Tibial nerve (tissue), 4 donors: ENCODE measurements at places on chromosomes 3 and 15. TPM values are rescaled to one million over a fixed set of nuclear protein-coding genes. Genes with fewer than 3 reads are reported as not detected.

GRCh38 chr3:57331078-57331610, 38.7 kb upstream of the ASB14 start:
- no peaks in the 10 kb centered on the region for H3K27me3 ChIP-seq
- no peak for DNase-seq
- H3K27ac ChIP-seq: no peak overlapping the region
- no peaks in the 10 kb centered on the region for H3K4me1 ChIP-seq

DNA sequence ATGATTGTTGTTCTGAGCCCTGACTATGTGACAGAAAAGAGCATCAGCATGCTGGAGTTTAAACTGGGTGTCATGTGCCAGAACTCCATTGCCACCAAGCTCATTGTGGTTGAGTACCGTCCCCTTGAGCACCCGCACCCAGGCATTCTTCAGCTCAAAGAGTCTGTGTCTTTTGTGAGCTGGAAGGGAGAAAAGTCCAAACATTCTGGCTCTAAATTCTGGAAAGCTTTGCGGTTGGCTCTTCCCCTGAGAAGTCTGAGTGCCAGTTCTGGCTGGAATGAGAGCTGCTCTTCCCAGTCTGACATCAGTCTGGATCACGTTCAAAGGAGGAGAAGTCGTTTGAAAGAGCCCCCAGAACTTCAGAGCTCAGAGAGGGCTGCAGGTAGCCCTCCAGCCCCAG, 142.0 kb downstream of the IL1RAP start:
- no peak overlapping the region for H3K27ac ChIP-seq
- DNase-seq: no peak
- H3K27me3 ChIP-seq: no peaks in the 10 kb centered on the region
- H3K4me3 ChIP-seq: no peak overlapping the region
- no peaks in the 10 kb centered on the region for H3K36me3 ChIP-seq

DNA sequence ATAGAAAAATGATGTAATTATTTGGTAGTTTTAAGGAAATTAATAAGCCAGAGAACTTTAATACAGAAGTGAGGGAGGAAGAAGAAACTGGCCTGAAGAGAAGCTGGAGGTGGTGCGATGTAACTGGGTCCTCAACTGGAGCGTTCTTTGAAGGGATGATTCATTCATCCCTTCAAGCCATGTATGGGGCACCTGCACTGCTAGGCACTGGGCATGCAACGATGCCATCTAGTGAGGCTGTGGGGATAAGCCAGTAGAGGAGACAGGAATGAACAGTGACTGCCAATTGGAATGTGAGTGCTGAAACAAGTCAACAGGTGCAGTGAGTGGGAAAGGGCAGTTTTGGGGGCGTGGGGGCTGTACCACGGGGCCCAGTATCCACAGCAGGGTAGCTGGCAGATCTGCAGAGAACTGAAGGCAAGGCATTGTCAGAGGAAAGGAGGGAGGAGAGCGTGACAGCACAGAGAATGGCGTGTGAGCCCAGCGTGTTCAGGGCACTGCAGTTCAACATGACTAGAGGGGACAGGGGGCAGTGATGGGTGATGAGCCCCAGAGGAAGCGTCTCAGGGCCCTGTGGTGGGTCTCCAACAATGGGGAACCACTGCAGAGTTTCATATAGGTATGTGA, 3.8 kb upstream of the KIF23 start:
- no peak overlapping the region for H3K27ac ChIP-seq
- H3K27me3 ChIP-seq: no peaks in the 10 kb centered on the region
- no peak overlapping the region for H3K4me3 ChIP-seq

DNA sequence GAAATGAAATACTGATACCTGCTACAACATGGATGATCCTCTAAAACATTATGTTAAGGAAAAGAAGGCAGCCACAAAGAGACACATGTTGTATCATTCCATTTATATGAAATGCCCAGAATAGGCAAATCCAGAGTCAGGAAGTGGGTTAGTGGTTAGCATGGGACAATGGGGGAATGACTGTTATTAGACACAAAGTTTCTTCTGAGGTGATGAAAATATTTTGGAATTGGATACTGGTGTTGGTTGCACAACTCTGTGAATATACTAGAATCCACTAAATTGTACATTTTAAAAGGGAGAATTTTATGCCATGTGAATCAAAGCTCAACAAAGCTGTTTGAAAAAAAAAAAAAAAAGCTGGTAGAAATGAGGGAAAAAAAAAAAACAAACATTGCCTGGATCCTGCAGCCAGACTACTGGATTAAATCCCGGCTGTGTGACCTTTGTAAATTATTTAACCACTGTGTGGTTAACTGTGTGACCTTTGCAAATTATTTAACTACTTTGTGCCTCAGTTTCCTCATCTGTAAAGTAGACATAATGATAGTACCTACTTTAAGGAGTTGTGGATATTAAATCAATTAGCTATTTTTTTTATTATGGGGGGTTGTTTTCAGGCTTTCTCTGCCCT, 75.6 kb upstream of the PRICKLE2 start:
- no peak for DNase-seq
- H3K36me3 ChIP-seq: no peaks in the 10 kb centered on the region
- no peak overlapping the region for H3K4me3 ChIP-seq
- H3K27me3 ChIP-seq: no peaks in the 10 kb centered on the region
- H3K4me1 ChIP-seq: no peaks in the 10 kb centered on the region

DNA sequence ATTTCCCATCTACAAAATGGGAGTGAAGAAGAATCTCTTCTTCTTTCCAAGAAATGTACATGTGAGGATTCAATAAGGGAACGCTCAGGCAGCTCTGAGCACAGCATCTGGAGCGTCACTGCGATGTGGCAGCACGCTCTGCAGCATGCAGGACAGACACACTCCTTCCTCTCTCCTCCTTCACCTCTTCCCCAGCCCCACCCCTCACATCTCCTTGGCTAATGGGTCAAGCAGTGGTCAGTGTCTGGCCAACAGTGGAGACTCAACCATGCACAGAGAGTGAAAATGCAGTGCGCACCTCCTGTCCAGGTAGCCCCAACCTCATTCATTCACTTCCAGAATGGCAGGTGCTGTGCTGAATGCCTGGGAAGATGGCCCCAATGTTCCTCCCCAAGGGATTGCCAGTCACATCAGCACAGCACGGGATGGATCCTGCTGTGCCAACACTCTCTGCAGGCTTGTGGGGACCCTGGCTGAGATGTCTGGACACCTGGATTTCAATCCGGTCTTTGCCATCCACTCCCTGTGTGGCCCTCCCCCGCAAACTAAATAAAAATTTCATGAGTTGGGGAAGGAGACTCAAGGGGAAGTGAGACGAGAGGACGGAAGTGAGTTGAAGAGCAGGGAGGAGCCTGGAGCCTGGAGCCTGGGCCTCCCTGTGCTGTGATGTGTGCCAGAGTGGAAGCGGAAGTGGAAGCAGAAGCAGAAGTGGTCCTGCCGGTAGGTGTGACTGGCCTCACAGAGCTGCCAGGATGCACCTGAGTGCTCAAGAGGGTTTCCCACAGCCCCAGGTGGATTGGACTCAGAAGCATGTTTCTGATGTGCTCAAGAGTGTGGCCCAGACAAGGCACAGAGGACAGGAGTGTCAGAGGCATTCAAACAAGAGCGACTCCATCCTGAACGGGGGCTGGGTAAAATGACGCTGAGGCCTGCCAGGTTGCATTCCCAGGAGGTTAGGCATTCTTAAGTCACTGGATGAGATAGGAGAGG, 163.9 kb downstream of the SMAD6 start:
- H3K27ac ChIP-seq: no peak overlapping the region
- peak; percentile 3 for DNase-seq
- H3K4me3 ChIP-seq: no peak overlapping the region
- H3K36me3 ChIP-seq: no peaks in the 10 kb centered on the region
- no peaks in the 10 kb centered on the region for H3K4me1 ChIP-seq
- H3K27me3 ChIP-seq: no peaks in the 10 kb centered on the region

DNA sequence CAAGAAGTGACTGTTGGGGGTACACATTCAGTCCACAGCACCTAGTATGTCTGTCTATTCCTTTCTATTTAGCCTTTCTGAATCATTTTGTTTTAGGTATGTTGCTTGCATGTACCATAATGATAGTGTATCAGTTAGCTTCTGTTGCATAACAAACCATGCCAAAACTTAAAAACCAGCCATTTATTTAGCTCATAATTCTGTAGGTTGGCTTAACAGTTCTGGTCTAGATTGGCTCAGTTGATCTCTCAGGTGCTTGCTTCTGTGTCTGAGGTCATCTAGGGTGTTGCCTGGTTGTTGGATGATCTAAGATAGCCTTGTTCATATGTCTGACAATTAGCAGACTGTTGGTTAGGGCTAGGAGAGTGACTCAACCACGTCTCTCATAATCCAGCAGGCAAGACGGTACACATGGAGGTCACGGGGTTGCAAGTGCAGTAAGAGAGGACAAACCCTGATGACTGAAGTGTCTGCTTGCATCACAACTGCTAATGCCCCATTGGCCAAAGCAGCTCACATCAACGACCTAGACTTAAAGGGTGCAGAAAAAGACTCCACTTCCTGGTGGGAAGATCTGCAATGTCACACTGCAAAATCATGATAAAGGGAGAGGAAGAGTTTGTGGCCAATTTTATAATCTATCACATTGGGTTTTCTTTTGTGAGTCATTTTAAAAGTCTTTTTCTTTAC, 6.8 kb upstream of the PDCD6IP start:
- no peak overlapping the region for H3K27ac ChIP-seq
- H3K36me3 ChIP-seq: no peaks in the 10 kb centered on the region
- H3K4me3 ChIP-seq: no peak overlapping the region
- no peaks in the 10 kb centered on the region for H3K27me3 ChIP-seq

GRCh38 chr15:100893261-100893963, 13.8 kb downstream of the ALDH1A3 start:
- H3K4me3 ChIP-seq: no peak overlapping the region
- no peak overlapping the region for H3K27ac ChIP-seq
- H3K4me1 ChIP-seq: peaks cover 18% of the 10 kb centered on the region
- no peak for DNase-seq
- no peaks in the 10 kb centered on the region for H3K27me3 ChIP-seq
- H3K36me3 ChIP-seq: peaks cover 6% of the 10 kb centered on the region

DNA sequence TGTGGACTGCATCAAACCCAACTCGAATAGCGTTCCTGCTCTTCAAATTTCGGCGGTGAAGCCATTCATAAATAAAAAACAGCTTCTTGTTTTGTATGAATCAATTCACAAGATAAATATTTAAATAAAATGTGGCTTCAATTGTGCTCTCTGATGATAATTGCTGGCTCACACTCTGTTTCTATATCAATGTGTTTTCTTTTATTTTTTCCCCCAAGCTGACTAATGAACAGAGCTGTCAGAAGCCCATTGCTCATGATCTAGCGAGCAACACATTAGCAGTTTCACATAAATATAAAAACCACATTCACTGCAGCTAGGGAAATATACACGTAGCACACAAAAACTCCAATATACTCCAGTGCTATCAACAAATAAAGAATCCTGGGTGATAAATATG, 45.0 kb upstream of the FOXP1 start:
- DNase-seq: no peak
- no peak overlapping the region for H3K27ac ChIP-seq
- no peaks in the 10 kb centered on the region for H3K27me3 ChIP-seq
- H3K4me1 ChIP-seq: no peaks in the 10 kb centered on the region
- H3K4me3 ChIP-seq: no peak overlapping the region

DNA sequence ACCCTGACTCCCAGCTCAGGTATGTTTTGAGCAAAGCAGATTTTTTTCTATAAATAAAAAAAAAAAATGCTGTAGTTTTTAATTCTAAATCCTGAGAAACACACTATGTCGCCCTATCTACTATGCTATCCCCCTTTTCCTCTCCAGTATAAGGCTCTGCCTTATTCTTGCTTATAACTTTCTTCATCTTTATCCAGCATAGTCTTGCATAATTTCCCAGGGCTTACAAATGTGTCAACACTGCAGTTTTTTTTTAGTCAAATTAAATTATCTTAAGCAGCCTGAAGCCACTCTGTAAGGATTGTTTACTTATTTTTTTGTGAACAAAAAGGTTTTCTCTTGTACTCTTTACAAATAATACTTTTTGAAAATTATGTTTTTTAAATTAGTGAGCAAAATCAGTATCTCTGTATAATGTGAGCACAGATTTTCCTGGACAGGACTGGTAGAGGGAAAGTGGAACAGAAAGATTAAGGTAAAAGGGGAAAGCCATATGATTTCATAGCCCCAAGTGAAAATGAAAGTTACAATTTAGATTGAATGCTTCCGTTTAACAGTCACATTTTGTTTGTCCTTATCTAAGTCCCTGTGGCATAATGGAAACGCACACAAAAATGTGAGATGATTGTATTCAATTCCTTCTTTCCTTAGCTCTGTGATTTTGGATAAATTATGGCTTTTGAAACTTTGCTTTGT, 5.6 kb upstream of the PYDC2 start:
- no peak overlapping the region for H3K27ac ChIP-seq
- no peak for DNase-seq
- no peaks in the 10 kb centered on the region for H3K4me1 ChIP-seq
- H3K4me3 ChIP-seq: no peak overlapping the region

GRCh38 chr15:57152133-57152532, 224.2 kb upstream of the CGNL1 start:
- H3K4me1 ChIP-seq: peaks cover 67% of the 10 kb centered on the region
- no peaks in the 10 kb centered on the region for H3K36me3 ChIP-seq
- H3K4me3 ChIP-seq: no peak overlapping the region
- no peak for DNase-seq
- H3K27ac ChIP-seq: no peak overlapping the region

DNA sequence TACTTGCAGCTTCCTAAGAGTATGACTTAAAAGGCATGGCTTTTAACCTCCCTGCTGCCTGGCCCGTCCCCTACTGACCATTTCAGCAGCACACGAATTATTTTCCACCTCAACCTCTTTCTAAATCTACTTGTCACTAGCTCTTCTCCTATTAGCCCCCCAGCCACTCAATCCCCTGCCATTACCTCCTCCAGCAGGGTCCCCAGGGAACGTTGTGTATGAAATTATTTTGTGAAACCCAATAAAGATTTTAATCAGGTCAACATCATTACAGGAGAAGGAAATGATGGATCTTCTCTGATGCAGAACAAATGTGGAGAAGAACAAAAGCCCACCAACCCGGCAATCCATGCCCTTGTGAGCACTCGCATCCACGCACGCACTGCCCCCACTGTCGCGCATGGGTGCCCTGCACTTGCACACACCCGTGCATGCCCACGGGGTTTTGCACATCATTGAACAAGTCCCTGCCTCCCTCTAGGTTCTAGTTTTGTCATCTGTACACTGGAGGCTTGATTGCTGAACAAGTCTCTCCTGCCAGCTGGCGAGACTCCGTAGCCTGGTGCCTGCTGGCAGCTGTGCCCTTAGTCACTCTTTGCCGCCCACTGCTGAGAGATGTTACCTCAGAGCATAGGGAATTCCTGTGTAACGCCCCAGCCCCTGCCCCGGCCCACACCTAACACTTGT, 51.6 kb downstream of the LINGO1 start:
- no peaks in the 10 kb centered on the region for H3K27me3 ChIP-seq
- no peaks in the 10 kb centered on the region for H3K4me1 ChIP-seq
- H3K36me3 ChIP-seq: no peaks in the 10 kb centered on the region
- H3K27ac ChIP-seq: no peak overlapping the region

C3orf70 gene
- total RNA-seq: 13.8 TPM
